Astrocyte (in vitro differentiated cells and primary cell): ENCODE measurements at places on chromosomes 4 and X. TPM values are rescaled to one million over a fixed set of nuclear protein-coding genes. Genes with fewer than 3 reads are reported as not detected.

The GPR82 gene
- total RNA-seq = not detected in 2 replicates

The CLDN22 gene
- total RNA-seq = not detected in 2 replicates

DNA sequence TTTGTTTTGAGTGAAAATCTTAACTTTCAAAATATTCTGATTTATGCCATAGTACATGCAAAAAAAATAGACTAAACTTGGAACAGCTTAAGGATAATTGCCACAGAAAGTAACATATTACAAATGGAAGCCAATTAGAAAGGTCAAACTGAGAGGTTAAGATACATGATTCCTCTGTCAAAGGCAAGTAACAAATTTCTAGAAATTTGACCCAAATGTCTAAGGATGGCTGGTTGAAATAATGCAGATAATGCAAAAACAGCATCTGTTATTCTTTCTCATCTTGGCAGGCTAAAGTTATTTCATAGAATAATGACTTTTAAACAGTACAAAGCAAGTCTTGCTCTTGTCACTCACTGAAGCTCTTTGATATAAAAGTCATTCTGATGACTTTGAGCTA is 10.5 kb downstream of the FGF5 start:
- H3K27me3 ChIP-seq = no peaks in the 10 kb centered on the region
- H3K4me1 ChIP-seq = no peaks in the 10 kb centered on the region
- H3K4me3 ChIP-seq = no peak overlapping the region
- H3K36me3 ChIP-seq = peaks cover 17% of the 10 kb centered on the region
- no peak overlapping the region for H3K27ac ChIP-seq

- no peaks in the 10 kb centered on the region for H3K27me3 ChIP-seq
- DNase-seq = no peak
- H3K4me3 ChIP-seq = no peak overlapping the region
- H3K27ac ChIP-seq = no peak overlapping the region
- H3K4me1 ChIP-seq = no peaks in the 10 kb centered on the region
These were observed 8.7 kb downstream of the PYURF start for GRCh38 chr4:88514557-88515511.

- H3K4me3 ChIP-seq = no peak overlapping the region
- no peak for DNase-seq
- H3K36me3 ChIP-seq = no peaks in the 10 kb centered on the region
- no peak overlapping the region for H3K27ac ChIP-seq
- H3K27me3 ChIP-seq = no peaks in the 10 kb centered on the region
These were observed 161.6 kb upstream of the PRDX4 start for GRCh38 chrX:23505531-23506303.

DNA sequence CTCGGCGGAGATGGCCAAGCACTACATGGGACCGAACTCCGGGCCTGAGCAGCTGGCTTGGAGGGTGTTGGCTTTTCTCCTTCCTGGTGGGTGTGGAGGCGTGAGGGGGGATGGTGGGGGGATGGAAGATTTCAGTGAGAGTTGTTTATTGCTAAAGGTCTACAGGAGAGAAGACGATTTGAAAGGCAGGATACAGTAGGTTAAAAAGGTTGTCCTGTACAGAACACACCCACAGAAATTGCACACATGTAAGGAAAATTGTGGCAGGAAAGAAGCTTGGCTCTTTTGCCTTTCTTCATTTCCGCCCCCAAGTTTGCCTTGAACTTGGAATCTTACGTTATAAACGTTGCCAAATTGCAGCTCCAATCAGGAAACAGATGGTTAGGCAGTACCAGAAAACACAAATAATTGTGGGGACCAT is 74.1 kb upstream of the STOX2 start:
- no peak overlapping the region for H3K4me3 ChIP-seq
- H3K27ac ChIP-seq = no peak overlapping the region
- H3K36me3 ChIP-seq = no peaks in the 10 kb centered on the region
- H3K27me3 ChIP-seq = no peaks in the 10 kb centered on the region
- H3K4me1 ChIP-seq = no peaks in the 10 kb centered on the region

- no peaks in the 10 kb centered on the region for H3K36me3 ChIP-seq
- H3K27ac ChIP-seq = no peak overlapping the region
- no peak for DNase-seq
- H3K27me3 ChIP-seq = peaks cover 3% of the 10 kb centered on the region
- H3K4me1 ChIP-seq = no peaks in the 10 kb centered on the region
- H3K4me3 ChIP-seq = no peak overlapping the region
These were observed 12.4 kb downstream of the AMELX start for GRCh38 chrX:11305641-11306040.

GRCh38 chr4:130424211-130424610 is 1328.3 kb downstream of the C4orf33 start:
- DNase-seq = no peak
- no peak overlapping the region for H3K27ac ChIP-seq
- H3K4me3 ChIP-seq = no peak overlapping the region
- H3K36me3 ChIP-seq = no peaks in the 10 kb centered on the region

GRCh38 chrX:19924285-19924684 is 36.9 kb upstream of the SH3KBP1 start:
- H3K4me1 ChIP-seq = peaks cover 3% of the 10 kb centered on the region
- H3K27me3 ChIP-seq = no peaks in the 10 kb centered on the region
- H3K4me3 ChIP-seq = no peak overlapping the region
- H3K27ac ChIP-seq = no peak overlapping the region
- H3K36me3 ChIP-seq = no peaks in the 10 kb centered on the region

GRCh38 chrX:11648705-11649519 is 16.8 kb downstream of the ARHGAP6 start:
- DNase-seq = no peak
- H3K4me1 ChIP-seq = no peaks in the 10 kb centered on the region
- H3K4me3 ChIP-seq = no peak overlapping the region
- no peaks in the 10 kb centered on the region for H3K27me3 ChIP-seq
- no peak overlapping the region for H3K27ac ChIP-seq

GRCh38 chrX:65601126-65601525 is 66.3 kb upstream of the MSN start:
- peaks cover 29% of the 10 kb centered on the region for H3K4me1 ChIP-seq
- H3K27ac ChIP-seq = peak overlapping the region; percentile 50
- H3K27me3 ChIP-seq = no peaks in the 10 kb centered on the region
- DNase-seq = no peak
